ENCODE measurements at places on chromosomes 11 and 22.

DNA sequence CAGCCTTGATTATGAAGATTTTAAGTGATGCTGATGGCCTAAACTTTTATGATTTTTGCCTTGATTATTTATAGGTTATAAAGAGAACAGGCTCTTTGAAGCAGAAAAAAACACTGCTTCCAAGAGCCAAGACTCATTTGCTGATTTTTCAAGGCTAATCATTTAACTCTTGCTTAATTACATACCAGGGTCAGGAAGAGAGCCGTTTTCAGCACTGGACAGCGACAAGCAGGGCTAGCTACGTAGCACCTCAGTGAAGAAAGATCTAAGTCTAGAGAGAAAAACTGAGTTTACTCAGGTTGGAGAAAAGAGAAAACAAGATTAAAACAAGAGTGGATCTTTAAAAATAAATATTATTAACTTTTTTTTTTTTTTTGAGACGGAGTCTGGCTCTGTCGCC, 615.4 kb upstream of the B3GAT1 start:
- peak; percentile 54 for DNase-seq

- DNase-seq: peak; percentile 87
These were observed 62.8 kb downstream of the BCR start for GRCh38 chr22:23243006-23243573.

- no peak for DNase-seq
These were observed 22.5 kb downstream of the PRRG4 start for GRCh38 chr11:32852207-32852606.

DNA sequence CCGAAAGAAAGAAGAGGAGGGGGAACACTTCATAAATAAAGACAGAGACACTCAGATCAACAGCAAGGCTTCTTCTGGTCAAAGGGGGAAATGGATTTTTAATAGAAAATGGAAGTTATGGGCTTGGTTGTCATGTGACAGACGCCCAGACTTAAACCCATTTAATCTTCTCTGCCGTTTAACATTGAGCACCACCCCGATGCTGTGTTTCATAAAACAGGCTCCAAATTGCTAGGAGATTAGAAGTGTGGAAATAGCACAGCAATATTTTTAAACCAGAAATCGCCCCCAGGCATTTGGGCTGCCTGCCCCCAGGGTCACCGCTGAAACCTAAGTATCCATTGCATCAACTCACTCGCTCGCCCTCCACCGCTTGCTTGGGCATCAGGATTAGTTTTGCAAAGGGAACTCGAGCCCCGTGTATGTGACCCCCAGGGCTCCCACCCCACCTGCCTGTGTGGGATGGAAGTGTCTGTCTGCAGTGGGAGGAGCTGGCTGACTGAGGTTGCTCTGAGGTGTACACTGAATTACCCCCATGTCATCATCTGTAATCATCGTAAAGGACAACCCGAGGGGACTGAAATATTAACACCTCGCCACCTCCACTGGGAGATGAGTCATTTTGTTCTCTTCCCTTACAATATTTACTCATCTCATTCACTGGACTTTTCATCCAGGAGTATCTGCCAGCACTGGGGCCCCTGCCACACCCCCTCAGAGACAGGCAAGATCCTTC, 10.7 kb downstream of the DSCAML1 start:
- no peak for DNase-seq

GRCh38 chr11:111565114-111565720, 24.7 kb downstream of the LAYN start:
- peak; percentile 76 for DNase-seq

DNA sequence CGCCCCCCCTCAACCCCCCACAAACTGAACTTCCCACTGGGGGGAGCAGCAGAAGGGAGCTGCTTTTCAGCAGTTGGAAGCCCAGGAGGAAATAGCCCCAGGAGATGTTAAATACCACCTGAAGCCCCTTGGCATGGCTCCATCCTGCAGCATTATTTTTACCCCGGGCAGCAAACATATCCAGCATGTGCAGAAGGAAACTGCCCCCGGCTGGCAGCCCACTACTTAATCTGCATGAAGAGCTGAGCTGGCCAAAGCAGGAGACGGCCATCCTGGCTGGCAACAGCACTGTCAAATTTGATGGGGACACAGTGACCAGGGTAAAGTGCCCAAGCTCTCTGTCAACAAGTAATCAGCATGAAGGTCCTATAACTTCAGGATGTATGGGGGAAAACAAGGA, 32.0 kb downstream of the BUD13 start:
- no peak for DNase-seq

DNA sequence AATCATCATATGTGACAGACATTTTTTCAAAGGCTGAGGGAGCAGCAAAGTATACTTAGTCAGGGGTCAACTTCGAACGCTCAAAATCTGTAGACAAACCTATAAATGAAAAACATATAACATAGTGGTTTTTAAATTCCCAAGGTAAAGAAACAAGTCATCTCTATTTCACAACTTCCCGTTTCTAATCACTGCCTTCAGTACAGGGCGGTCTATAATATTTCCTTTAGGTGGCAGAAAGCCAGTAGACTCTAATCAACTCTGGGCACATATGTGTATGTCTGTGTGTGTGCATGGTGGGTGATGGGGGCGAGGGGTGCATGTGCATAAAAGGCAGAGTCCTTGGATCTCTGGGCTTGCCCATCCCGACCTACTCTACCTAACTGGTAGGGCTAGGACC, 55.0 kb upstream of the ARFGAP3 start:
- DNase-seq: no peak

DNA sequence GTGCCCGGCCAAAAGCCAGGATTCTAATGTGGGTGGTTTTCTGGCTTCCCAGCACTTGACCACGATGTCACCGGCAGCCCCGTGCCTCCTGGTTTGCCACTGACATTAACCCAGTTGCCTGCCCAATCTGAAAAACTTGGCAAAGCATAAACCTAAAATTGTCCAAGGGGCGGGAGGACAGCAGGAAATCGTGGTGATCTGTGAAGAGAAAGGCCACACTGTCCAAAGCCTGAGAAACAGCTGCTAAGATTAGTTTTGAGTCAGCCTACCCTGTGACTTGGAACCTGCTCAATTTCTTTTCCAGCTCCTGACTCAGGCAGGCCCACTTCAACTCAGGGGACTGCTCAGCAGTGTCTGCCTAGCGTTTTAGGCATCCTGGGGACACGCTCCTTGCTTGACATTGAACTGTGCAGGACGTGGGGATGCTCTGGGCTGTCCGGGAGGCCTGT, 8.2 kb upstream of the F2 start:
- DNase-seq: no peak

DNA sequence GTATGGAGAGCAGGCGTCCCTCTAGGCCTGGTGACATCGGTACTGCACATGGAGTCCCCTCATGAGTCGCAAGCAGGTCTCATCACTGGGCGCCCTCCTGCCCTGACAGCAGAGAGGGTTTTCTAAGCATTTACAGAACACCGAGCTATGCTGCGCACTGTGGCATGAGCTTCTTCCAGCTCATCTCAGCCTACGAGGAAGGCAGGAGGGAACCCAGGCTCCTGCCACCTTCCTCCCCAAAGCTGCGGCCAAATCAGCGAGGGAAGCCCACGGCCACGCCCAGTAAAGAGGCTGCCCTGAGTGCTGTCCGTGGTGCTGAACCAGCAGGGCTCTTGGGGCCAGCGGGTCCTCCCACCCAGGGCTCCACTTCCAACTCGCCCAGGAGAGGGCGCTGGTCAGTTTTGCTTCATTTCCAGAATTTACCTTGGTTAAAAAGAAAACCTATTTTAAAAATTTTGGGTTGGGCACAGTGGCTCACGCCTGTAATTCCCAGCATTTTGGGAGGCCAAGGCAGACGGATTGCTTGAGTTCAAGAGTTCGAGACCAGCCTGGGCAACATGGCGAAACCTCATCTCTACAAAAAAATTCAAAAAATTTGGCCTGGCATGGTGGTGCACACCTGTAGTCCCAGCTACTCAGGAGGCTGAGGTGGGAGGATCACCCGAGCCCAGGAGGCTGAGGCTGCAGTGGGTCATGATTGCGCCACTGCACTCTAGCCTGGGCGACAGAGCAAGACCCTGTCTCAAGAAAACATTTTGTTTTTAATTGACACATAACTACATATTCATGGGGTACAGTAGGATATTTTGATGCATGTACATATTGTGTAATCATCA, 34.2 kb downstream of the PHF21B start:
- peak; percentile 92 for DNase-seq

- no peak for DNase-seq
These were observed 286.6 kb downstream of the BRD1 start for GRCh38 chr22:49540913-49541692.

GRCh38 chr22:37803195-37803638, 4.5 kb upstream of the GCAT start:
- no peak for DNase-seq

Measured in activated CD4-positive, alpha-beta T cell treated with anti-CD3 and anti-CD28 coated beads for 36 hours (primary cell).